ENCODE measurements at places on chromosomes 11 and 22.

GRCh38 chr11:71425409-71425808 is 22.8 kb downstream of the DHCR7 start:
- no peak for DNase-seq

DNA sequence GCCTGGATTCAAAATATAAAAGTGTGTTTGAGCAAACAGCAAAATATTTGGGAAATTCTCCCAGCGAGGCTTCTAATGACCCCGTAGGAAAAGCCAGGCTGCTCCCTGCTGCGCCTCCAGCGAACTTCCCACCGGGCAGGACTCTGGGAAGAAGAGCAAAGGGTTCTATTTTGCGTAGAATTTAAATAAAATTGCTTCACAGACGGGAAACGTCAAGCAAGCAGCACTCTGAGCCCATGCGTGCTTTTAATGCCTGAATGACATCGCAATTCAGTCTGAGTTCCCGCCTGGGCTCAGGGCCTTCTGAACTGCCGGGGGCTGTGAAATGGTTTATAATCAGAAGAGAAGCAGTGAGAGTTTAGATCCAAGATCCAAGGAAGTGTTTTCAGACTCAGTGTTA is 775.1 kb downstream of the BRD1 start:
- DNase-seq: no peak

DNA sequence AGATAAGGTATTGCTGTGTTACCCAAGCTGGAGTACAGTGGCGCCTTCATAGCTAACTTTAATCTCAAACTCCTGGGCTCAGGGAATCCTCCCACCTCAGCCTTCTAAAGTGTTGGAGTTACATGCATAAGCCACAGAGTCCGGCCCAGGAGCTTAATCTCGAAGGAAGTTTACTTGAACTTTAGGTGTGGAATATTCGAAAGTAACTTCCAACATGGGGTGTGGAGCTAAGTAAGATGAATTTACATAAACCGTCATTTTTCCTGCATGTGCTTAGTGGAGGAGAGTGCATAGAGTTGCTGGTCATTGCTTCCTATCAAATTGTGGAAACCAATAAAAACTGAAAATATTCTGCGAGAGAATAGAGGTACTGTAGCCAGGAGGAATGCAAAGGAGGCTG is 1.5 kb downstream of the ATG13 start:
- no peak for DNase-seq

- no peak for DNase-seq
These were observed 396.2 kb downstream of the NTM start for GRCh38 chr11:131766637-131767036.

DNA sequence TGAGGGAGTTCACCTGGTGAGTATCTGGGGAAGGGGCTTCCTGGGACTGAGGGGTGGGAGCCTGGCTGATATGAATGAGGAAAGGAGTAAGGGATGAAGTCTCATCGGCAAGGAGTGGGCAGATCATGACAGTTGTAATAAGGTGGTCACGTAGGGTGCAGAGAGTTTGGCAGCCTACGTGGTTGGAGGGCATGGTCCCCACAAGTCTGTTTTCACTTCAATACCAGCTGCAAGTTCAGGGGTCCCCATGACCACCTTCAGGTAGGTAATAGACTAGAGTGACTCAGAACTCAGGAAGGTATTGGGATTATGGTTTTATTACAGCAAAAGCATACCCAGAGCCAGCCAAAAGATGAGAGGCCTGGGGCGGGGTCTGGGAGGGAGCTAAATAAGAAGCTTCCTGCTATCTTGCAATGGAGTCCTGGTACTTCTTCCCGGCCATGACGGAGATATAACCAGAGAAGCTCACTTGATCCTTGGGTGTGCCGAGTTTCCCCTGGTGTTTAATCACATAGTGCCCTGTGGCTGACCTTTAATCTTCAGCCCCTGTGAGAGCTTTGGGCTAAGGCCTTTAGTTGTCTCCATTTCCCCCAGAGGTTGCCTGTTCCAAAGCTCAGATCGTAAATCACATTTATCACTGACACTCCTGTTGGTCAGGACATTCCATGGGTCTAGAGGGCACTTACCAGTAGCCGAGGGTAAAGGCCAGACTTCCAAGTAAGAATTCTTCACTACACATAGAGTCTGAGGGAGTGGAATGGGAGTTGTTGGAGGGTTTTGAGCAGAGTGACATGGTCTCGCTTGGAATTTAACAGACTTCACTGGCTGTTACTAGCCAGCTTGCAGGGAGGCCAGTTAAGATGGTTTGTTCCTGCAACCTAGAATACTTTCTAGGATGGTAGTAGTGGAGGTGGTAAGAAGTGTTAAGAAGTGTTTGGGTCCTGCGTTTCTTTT is 9.1 kb downstream of the SLC3A2 start:
- no peak for DNase-seq

DNA sequence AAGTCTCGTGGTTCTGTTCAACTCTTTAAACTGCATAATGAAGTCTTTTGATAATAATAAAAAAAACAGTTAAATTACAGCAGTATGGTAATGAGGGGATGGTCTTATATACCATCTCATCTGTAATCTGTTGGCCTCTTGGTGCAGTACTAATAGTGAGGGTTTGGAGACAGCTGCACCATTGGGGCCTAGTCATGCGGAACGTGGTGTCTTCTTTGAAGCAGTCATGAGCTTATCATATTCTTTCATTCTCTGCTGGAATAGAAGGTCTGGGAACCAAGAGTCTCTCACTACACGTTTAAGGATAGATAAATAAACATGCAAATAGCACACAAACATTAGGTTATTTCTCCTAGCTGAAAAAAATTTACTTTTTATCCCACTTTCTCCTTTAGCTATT is 40.9 kb upstream of the OR9Q1 start:
- no peak for DNase-seq

DNA sequence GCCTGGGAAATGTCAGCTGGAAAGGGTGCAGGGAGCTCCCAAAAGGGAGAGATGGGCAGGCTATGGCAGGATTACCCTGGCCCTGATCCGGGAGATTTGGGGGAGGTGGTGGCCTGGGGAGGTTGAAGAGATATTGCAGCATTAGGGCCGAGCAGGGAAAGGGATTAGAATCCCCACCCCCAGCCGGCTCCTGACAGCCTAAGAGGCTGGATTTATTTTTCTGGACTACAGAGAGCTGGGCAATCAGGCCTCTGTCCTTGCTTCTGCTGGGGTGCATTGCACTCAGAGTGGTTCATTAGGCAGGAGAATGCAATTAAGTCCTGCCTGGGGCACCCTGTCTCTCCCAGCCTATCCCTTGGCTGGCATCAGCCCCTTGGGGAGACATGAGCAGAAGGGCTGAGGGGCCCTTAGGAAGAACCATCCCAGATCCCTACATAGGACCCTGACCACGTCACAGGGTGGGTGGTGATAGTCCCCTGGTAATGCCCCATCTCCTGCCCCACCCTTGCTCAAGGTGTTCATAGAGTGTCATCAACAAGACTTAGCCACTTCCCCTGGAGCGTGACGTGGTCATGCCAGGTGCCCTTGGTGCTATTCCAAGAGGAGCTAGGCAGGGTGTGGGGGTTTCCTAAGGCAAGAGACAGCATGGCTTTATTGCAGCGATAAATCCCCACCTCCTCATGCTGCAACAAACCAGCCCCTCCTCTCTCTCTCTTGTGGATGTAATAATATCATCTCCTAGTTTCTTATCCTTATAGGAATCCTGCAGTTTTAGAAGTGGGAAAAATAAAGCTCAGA is 38.4 kb upstream of the KLHL35 start:
- DNase-seq: no peak

DNA sequence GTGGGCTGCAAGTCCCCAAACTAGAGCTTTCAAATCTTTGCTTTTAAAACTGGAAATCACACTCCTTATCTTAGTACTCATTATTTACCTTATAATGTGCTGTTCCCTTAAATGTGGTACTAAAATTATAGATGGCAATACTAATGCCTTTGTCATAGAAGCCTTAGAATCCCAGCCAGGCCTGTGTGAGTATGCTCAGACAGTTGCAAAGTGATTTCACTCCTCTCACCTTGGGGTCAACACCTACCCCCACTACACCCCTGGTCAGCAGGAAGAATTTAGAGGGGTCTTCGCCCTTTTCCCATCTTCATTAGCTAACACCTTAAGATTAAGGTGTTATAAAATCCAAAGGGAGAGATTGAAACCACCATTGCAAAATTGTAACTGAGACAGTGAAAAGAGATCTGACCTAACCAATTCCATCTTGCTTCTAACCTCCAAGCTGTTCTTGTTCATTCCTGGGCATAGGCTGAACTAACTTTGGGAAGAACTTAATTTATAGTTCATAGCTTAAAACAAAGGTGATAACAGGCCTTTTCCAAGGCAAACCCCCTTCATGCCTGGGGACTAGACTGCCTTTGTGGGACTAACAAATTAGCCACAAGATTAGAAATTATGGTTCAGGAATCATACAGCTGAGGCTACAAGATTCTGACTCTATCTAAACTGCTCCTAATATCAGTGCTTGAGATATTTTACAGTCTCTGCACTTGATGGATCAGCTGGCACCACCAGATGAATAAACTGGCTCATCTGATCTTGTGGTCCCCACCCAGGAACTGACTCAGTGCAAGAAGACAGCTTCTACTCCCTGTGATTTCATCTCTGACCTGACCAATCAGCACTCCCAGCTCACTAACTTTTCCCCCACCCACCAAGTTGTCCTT is 10.4 kb upstream of the MRPL17 start:
- DNase-seq: no peak

DNA sequence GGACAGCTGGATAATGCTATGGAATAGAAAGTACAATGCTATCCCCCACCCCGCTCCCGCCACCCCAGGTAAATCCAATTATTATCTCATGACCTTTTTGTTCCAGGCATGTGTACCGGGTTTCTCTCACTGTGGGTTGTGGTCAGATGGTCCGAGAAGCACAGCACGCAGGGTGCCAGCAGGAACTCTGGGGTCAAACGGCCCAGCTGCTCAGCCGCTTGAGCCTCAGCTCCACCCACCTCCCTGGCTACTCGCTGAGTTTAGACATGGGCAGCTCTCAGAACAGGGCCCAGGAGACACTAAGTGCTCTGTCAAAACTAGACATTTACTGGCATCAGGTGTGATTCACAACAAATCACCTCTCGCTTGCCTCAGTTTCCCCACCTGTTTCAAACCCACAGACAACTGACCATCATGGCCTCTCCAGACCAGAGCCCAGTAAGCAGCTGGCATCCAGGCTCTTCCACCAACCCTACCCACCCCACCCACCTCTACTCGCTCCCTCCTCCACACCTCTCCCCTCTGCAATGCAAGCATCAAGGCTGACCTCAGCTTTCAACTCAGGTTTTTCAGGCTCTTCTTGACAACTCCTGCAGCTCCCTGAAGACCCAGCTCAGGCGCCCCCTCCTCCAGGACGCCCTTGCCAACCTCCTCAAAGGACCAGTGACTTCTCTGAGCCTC is 13.0 kb upstream of the MFNG start:
- DNase-seq: no peak

DNA sequence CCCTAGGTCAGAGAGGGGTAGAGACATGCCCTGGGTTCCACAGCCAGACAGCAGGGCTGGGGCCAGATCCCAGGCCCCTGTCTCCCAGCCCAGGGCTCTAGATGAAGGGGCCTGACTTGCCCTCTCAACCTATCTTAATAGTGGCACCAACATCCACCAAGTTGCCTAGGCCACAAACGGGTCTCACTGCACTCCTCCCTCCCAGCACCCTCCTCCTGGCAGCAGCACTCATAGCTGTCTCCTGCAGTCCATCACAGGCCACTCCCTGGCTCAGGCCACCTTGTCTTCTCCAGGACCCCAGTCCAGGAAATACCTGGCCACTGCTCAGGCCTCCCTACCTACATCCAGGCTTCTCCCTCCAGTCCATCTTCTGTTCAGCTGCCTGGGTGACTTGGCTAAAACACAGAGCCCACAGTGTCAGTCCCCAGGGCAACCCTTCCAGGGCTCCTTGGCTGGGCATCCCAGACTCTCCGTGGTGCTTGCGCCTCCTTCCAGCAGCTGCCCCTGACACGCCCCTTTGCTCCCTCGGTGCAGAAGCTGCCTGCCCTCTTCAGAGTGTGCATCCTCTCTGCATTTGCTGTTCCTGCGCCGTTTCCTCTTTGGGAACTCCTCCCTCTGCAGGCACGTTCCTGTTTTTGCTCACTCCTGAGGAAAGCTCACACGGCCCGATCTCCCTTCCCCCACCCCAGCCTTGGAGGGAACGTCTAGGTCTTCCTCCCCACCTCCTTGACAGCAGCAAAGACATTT is 40.5 kb downstream of the LRRC32 start:
- DNase-seq: no peak

- no peak for DNase-seq
These were observed 40.3 kb upstream of the E2F8 start for GRCh38 chr11:19281041-19281440.

DNA sequence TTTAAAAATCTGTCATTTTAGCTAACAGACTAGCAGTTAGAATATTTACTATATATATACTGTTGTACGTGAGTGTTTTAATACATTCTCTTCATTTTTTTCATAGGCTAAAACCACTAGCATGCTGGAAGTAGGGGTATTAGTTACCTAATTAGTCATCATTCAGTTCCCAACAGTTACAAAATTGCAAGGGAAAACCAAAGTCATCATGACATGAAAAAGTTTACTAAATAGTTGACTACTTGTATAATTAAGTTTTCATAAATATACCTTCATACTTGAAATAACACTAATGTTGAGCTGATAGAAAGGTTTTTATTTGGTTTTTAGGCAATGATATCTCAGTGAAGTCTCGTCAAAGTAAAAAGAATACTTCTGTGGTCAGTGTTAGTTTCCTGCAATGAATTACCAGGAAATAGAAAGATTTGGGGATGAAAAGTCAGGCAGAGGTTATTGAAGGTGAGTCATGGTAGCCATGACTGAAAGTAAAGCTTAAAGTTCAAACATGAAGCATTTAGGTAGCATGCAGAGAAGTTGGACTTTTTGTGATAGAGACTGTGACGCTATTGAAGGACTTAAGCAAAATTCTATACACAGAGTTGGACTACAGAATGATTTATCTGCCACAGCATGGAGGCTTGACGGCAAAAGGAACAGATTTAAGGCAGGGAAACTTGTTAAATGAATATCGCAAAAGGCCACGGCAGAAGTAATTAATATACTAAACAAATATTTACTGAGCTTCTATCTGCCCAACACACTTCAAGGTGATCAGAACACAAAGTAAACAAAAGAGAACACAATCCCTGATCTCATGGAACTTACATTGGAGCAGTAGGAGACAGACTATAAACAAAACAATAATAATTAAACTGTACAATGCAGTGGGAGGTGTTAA is 828.1 kb upstream of the FAT3 start:
- DNase-seq: no peak

DNA sequence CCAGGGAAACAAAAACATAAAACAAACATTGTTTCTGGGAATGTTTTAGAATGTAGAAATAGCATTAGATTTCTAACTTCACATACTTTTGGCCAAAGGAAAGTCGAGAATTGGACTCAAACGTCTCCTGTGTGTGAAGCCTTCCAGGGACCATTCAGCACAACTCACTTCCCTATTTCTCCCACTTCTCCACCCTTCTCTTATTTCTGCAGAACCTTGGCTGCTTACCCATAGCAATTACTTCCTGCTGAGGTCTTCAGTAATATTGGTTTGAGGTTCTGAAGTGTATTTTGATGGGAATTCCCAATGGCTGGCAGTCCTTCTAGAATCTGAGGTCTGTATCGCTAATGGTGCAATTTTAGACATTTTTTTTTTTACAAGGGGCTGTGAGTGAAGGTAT is 158.3 kb upstream of the SNX19 start:
- no peak for DNase-seq

GRCh38 chr11:96215110-96215782 is 127.7 kb downstream of the MAML2 start:
- no peak for DNase-seq
